Activated CD8-positive, alpha-beta memory T cell treated with anti-CD3 and anti-CD28 coated beads for 1 hour (primary cell): ENCODE measurements at places on chromosomes 16 and 17.

GRCh38 chr17:55965051-55965450 lies 188.2 kb upstream of the ANKFN1 start:
- no peak for DNase-seq

GRCh38 chr17:65985571-65985970 lies 206.4 kb downstream of the CEP112 start:
- DNase-seq = no peak

DNA sequence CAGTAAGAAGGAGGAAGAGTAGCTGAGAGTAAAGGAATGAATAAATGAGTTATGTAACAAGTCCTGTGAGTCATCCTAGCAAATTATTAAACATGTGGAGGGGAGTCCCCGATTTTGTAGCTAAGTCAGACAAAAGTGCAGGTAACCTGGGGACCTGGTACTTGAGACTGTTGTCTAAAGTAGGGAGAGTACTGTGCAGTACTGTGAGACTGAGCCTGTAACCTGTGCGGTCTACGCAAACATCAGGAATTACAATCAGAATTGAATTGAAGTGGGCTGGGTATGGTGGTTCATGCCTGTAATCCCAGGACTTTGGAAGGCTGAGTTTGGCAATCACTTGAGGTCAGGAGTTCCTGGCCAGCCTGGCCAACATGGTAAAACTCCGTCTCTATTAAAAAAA lies 35.7 kb downstream of the IKZF3 start:
- no peak for DNase-seq

DNA sequence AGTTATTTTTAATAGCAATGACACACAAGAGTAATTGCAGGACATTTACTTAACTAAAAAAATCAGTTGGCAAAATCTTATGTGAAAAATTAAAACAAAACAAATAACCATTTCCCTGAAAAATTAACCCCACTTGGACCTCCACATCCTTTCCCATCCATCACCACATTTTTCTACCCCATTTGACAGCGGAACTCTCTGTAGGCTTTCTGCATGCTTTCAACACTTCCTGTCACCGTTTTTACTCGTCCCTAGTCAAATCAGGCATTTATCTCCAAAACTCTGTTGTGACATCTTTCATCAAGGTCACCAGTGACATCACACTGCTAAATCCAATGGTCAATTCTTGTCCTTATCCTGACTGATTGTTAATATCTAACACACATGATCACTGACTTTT lies 27.5 kb downstream of the KCNJ16 start:
- no peak for DNase-seq

DNA sequence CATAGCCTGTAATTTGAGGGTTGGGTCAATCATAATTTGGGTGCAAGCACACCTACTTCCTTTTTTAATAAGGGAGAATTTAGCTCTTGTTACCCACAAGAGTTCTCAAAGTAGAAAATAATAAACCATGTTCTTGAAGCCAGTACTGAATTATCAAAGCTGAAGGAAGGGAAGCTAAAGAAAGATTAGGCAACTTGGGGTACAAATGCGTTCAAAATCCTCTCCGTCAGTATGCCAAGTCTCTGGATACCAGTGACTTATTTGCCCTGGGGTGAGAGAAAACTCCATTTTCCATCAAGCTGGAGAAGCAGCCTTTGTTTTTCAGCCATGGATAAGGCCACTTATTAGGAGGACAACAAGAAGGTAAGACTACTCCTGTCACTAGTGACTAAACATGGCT lies 23.5 kb upstream of the DHRS13 start:
- DNase-seq = no peak

- no peak for DNase-seq
Observed at GRCh38 chr17:74633326-74633725, 9.8 kb upstream of the CD300E start.
